ENCODE measurements at places on chromosomes 7 and 10.

GRCh38 chr7:128084896-128085608 is 53.8 kb upstream of the LRRC4 start:
- peak; percentile 45 for DNase-seq

GRCh38 chr7:94444813-94445212 is 50.1 kb downstream of the COL1A2 start:
- no peak for DNase-seq

DNA sequence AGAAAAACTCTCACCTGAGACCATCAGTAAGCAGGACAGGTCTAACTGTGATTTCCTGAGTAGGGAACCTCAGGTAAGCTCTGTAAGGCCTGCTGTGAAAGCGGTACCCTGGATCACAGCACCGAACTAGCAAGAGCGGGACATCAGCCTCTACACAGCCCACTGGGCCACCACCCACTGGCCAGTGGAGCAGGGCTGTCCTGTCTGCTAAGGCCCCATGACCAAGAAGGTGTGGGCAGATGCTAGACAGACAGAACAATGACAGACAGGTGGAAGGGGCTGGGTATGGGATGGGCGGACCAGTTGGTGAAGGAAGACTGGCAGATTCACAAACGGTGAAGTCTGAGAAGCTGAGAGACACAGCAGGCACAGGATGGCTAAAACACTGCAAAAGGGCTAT is 79.4 kb upstream of the DDC start:
- no peak for DNase-seq

GRCh38 chr7:74006032-74006431 is 21.9 kb upstream of the ELN start:
- no peak for DNase-seq

DNA sequence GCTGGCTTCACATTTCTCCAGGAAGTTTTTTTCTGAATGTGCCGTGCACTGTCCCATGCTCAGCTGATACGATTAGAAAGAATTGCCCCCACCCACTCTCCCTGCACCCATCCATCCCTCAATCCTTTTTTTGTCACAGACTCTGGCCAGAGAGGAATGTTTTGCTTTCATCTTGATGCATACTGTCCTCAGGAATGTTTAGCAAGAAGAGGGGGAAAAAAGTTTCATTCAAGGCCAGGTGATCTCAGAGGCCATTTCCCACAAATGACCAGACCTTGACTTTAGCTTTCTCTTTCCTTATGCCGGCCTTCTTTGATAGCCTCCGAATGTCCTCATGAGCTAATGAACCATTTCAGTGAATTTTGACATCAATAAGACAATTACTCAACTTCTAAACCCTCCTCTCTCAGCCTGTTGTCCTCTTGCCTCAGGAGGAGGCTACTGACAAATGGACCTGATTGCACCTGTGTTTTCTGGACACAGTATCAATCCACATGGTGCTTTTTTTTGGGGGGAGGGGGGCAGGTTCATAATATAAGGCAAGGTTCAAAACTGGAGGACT is 105.0 kb upstream of the KLF6 start:
- peak; percentile 84 for DNase-seq

DNA sequence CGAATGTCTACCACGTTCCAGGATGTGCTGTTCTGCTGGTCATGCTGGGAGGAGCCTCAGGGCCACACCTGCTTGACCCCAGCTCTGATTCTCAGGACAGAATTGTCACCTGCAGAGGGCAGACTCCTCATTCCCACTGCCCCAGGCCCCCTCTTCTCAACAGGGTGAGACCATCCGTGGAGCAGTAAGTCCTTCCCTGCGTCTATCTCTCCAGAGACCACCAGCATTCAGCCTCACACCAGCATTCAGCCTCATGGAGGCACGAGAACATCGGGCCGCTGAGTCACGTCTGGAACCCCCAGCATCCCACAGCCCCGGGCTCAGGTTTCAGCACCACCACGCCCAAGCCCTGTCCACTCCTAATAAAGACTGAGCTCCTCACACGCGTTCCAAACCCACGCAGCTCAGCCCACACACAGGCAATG is 273.4 kb downstream of the DIP2C start:
- DNase-seq: no peak

- DNase-seq: no peak
Measured at GRCh38 chr7:167976-168791, 24.2 kb upstream of the FAM20C start.

Measured in EL (cell line).